ENCODE measurements at places on chromosomes 7 and 10.

- no peak for DNase-seq
Observed at GRCh38 chr10:88361494-88361893, 221.6 kb downstream of the RNLS start.

DNA sequence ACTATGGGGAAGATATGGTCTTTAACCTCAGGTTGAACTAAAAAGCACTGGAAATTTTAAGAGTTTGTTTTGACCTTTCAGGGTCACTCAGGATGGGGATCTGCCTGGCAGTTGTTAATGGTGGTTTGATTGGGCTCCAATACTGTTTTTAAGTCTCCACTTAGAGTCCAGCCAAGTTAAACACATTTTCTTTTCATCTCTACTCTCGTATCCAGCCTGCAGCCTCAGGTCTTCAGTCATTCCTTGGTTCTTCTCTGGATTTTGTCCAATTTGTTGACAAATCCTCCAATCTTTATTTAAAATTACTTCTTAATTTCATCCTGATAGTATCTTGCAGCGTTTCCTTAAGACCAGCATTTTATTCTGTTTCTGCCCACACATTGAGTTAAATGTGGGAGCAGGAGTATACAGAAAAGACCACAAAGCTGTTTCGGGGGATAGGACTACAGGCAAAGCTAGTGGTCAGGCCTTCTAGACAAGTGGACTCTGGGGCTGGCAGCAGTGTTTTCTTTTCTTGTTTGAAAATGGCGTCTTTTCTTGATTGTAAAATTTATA is 133.2 kb upstream of the INHBA start:
- DNase-seq, result no peak

DNA sequence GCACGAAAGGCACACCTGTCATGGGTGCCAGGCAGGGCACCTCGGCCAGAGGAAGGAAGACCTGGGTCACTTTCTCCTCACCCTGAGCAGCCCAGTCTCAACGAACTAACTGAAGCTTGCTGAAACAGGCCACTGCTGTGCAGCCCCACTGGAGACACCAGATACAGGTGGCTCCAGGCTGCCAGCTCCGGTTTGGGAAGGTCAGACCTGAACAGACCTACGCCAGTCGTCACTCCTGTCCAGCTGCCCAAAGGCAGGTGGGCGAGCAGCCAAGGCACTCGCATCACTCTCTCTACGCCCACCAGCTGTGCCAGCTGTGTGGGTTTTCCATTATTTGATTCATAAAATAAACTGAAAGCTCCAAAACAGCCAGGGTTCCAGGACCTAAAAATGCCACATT is 256.1 kb downstream of the ZMYND11 start:
- DNase-seq, result no peak

- no peak for DNase-seq
Observed at GRCh38 chr10:49273082-49273465, 25.9 kb upstream of the C10orf71 start.

DNA sequence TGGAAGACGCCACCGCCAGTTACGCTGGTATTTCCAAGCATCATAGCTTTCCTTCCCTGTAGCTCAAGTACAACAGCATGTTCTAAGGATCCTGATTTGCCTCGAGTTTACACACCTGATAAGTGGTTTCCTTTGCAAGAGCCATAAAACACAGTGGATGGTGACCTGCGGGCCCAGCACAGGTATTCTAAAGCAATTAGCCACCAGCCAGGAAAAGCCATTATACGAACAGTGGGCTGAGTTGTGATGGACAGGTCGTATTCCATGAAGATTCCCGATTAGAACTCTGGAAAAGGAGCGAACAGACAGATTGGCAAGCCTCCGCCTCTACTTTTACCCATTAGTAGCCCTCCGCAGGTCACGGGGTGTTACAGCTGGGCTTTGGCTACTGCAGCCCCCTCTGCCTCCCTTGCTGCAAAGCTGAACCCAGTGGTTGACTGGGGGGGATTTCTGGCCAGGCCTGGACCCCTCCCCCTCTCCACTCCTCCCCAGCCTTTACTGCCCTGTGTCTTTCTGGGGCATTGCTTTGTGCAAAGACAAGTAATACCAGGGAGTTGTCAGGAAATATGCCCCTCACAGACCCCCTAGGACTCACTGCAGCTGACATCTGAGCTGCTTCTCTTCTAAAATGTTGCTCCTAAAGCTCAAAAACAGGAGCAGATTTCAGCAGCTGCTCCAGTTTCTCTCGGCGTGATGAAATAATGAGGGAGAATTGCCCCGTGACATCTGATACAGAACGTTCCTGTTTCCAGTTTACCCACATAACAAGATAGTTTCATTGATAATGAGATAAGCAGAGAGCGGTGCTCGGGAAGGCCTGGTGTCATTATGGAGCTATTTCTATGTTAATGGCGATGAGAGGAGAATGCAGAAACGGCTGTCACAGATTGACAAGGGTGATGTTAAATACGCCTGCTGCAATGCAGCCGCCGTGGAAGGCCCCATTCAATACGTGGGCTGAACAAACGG is 214.4 kb downstream of the CCSER2 start:
- no peak for DNase-seq
